ENCODE measurements at places on chromosomes 4 and X. TPM values are rescaled to one million over a fixed set of nuclear protein-coding genes. Genes with fewer than 3 reads are reported as not detected.

The HTN3 gene
- not detected for total RNA-seq

The IL9R gene
- total RNA-seq, result 0.14 TPM

The SORBS2 gene
- total RNA-seq, result 9.3 TPM

The FRMD7 gene
- total RNA-seq, result not detected

The MAOA gene
- 1.7 TPM for total RNA-seq

The TXLNG gene
- 21.1 TPM for total RNA-seq

The THAP9 gene
- total RNA-seq, result 4.6 TPM

The ERAS gene
- not detected for total RNA-seq

The CHST7 gene
- 6.4 TPM for total RNA-seq

The FMR1NB gene
- not detected for total RNA-seq

The MAGEC3 gene
- total RNA-seq, result not detected

The DRD5 gene
- total RNA-seq, result not detected

The TMA16 gene
- total RNA-seq, result 72.0 TPM

The SOD3 gene
- total RNA-seq, result 2.7 TPM

The ASB9 gene
- 25.4 TPM for total RNA-seq

The UCP1 gene
- not detected for total RNA-seq

The ZNF674 gene
- total RNA-seq, result 4.9 TPM

The LIMCH1 gene
- 20.4 TPM for total RNA-seq

The KCND1 gene
- 0.91 TPM for total RNA-seq

The KDR gene
- 0.05 TPM for total RNA-seq

The GAGE1 gene
- total RNA-seq, result 2.7 TPM

The SPATA4 gene
- total RNA-seq, result 0.19 TPM

The TEX11 gene
- total RNA-seq, result 0.22 TPM

The TAPT1 gene
- total RNA-seq, result 7.8 TPM

The WNK3 gene
- 3.3 TPM for total RNA-seq

The USP17L20 gene
- not detected for total RNA-seq

The OTUD6A gene
- not detected for total RNA-seq

The RPS6KA6 gene
- total RNA-seq, result not detected

The GPR143 gene
- 1.4 TPM for total RNA-seq

The TMPRSS11A gene
- total RNA-seq, result not detected

The MBTPS2 gene
- 15.4 TPM for total RNA-seq

The SLC16A2 gene
- total RNA-seq, result 6.6 TPM

The GPR34 gene
- total RNA-seq, result not detected

The MAGEC2 gene
- not detected for total RNA-seq

The MAML3 gene
- 0.07 TPM for total RNA-seq

The PRDM8 gene
- total RNA-seq, result 3.4 TPM

The PCSK1N gene
- 16.5 TPM for total RNA-seq

The VCX3A gene
- not detected for total RNA-seq

The SPANXC gene
- total RNA-seq, result not detected

The NKX6-1 gene
- total RNA-seq, result 0.55 TPM

The FABP2 gene
- not detected for total RNA-seq

The NHSL2 gene
- not detected for total RNA-seq

The PDCL2 gene
- not detected for total RNA-seq

The UGT2A1 gene
- total RNA-seq, result not detected

The VCX gene
- total RNA-seq, result 2.8 TPM

The ZNF630 gene
- 3.5 TPM for total RNA-seq

The IKBKG gene
- total RNA-seq, result 63.2 TPM

The PABPC1L2A gene
- not detected for total RNA-seq

The SMARCA5 gene
- 47.7 TPM for total RNA-seq
